ENCODE measurements at places on chromosomes 11 and 22.

DNA sequence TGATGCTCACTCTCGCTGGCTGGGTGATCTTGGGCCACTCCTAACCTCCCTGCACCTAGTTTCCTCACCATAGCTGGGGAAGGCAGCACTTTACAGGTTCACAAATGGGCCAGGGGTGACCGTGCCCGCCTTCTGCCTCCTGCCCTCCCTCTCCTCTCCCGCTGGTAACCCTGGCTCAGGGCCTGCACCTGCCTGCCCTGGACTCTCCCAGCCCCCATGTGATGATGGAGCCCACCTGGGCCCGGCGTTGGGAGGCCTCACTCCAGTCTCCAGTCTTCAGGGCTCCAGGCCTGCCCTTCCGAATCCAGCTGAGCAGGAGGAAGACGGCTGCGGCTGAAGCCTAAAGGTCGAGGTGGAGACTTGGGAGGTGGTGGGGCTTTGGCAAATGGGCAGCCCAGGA, 152.9 kb downstream of the CACNA1I start:
- no peak for DNase-seq

GRCh38 chr11:44470854-44471253, 94.6 kb upstream of the CD82 start:
- no peak for DNase-seq

DNA sequence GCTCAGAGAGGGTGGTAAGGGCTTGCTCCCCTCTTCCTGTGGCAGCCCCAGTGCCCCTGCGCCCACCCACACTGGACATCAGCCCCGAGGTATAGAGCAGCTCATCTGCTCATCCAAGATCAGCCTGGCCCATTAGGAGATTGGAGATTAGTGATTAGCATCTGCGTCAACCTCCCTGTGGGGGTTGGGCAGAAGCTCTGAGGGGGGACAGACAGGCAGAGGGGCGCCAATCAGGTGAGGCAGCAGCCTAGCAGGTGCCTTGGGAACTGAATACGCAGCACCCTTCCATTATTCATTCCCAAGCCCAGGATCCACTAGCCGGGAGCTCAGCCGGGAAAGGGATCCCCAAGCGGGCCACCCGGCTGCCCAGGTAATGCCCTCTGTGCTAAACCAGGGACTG, 11.0 kb downstream of the SMTN start:
- DNase-seq, result no peak

DNA sequence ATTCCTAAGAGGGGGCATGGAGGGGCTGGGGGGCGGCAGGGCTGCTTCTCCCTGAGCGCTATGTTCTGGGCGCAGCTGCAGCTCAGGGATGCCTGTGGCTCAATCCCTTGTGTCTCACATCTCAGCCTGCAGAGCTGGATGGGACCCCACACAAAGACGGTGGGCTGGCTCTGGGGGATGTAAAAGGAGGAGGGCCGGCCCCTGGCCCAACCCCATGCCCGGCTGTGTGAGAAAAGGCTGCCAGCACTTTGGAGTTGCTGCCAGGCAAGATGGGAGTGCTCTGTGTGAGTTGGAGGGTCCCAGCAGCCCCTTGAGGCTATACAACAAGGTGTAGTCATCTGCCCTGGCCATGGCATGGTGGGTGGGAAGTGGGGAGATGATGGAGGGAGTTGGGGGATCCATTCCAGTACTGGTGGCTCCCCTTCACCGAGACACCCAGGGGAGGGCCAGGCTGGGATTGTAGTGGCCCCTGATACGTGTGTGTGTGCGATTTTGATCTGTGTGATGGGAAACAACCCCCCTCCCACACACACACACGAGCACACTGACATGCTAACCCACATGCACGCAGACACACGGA, 1.3 kb upstream of the TBX10 start:
- no peak for DNase-seq

GRCh38 chr22:27554841-27555456, 246.6 kb downstream of the MN1 start:
- DNase-seq, result no peak

DNA sequence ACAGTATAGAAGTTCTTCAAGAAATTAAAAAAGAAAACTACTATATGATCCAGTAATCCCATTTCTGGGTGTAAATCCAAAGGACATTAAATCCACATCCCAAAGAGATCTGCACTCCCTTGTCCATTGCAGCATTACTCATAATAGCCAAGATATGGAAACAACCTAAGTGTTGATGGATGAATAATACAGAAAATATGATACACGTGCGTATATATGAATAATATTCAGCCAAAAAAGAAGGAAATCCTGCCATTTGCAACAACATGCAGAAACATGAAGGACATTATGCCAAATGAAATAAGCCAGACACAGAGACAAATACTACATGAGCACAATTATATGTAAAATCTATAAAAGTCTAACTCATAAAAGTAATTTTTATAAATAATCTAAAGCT, 306.3 kb upstream of the ANO3 start:
- no peak for DNase-seq

DNA sequence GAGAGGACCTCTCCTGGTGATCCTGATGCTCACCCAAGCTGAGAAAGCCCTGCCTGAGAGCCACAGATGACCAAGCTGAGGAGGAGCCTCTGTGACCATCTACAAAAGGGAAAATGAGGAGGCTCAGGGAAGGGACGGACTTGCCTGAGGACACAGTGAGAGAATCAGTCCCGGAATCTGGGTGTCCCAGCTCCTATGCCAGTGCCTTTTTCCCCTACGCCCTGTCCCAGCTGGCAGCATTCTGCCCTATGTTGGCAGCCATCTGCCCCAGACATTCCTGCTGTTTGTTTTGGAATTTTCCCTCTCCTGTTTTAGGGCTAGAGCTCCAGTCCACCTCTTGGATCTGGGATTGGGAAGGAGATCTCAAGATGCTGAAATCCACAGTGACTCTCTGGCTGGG, 54.6 kb downstream of the C11orf58 start:
- DNase-seq, result no peak

GRCh38 chr11:102325088-102325487, 7.8 kb downstream of the BIRC3 start:
- no peak for DNase-seq

DNA sequence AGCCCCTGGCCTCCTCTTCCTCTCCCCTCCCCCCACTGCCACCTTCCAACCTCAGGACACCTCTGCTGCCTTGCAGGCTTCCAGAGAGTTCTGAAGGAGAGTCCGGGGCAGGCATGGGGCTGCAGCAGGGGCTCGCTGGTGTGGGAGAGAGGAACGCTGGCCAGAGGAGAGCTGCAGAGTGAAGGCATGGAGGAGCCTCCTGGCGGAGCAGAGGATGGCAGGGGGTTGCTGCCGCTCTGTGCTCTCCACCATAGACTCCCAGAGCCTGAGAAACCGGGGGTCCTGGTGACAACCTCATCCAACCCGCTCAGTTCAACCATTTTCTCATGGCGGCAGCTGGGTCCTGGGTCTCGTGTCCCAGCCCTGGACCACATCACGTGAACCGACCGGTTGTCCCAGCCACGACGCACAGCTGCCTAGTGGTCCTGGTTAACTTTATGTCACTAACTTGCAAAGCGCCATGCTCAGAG, 17.5 kb downstream of the MRGPRG start:
- no peak for DNase-seq

DNA sequence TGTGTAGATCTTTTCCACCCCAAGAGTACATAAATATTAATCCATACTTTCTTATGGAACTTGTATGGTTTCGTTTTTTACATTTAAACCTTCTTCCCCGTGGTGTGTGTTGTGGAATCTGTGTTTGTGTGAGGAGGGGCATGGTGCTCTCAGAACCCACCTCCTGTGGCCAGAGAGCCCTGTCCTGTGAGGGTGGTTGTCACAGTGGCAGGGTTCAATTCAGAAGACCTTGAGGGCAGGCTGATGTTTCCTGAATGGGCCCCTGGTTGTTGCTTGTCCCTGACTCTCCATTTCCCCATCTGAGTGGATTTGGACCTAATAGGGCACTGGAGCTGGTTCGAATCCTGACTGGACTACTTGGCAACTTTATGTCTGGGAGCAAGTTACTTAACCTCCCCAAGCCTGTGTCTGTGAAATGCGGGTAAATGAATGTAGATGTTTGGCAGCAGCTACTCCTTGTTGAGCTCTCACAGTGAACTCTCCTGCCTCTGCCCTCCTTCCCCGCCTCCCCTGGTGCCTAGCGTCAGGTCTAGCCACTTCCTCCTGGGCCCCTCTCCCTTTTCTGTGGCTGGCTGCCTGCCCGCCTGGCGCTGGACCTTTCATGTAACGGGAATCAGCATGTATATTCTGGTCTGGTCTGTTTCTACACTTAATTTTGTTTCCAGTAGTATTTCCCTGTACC, 7.3 kb downstream of the NEAT1 start:
- DNase-seq, result peak; percentile 82

DNA sequence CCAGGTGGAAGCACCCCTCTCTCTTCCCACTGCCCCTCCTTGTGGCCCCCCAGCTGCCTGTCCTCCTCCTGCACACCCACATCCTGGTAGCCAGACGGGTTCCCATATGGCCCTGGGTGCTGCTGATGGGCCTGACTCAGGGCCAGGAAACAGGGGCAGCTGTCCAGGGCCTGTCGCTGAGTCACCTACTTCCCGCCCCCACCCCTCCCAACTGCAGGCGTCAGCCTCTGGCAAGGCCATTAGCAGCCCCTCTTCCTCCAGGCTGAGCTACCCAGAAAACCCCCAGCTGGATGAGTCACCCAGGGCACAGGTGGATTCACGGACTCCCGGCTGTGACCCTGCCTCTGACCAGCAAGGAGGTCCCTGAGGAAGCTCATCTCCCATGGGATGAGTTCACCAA, 6.9 kb upstream of the GAL start:
- DNase-seq, result peak; percentile 96

DNA sequence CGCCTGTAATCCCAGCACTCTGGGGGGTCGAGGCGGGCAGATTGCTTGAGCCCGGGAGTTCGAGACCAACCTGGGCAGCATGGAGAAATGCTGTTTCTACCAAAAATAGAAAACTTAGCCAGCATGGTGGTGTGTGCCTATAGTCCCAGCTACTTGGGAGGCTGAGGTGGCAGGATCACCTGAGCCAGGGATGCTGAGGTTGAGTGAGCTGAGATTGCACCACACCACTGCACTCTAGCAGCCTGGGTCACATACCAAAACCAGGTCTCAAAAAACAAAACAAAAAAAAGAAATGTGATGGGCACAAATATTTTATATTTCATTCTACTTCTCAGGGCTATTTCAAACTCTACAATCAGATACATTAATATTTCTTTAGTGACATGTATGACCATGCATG, 25.7 kb downstream of the TTC17 start:
- no peak for DNase-seq

DNA sequence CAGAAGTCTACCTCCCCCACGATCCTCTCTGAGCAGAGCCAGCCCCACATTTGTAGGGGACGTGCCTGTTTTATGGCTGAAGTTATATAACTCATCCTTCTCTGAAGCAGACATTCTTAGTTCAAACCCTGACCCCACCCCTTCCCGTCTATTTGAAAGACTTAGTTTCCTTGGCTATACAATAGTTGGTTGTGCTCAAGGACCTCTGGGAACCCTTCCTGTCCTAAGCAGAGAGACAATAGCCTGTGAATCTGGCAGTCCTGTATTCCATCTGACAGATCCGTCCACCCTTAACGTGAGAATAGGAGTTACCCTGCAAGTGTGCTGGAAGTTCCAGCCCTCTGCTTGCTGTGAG, 75.2 kb downstream of the MN1 start:
- no peak for DNase-seq

DNA sequence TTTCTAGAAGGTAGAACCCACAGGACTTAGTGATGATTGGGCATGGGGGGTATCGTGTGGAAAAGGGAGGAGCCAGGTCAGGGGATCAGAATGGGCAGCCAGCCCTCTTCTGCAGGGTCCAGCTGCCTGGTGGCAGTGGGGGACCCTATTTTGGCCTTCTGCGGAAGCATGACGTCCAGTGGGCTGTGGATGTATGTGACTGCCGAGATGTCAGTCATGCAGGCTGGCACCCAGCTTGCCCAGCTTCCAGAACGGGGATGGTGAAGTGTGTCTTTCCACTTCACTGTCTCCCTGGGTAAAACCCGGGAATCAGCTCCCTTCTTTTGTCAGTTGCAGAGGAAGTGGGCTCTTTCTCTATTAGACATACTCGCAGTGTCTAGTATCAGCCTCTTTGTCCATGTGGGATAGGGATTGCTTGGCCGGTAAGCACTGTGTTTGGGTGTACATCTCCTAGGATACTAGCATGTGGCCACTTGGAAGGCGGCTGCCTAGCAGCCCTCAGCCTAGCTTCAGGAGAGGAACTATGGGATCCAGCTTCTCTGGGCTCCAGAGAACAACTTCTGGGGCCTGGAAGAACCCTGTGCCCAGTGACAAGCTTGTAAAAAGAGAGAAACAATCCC, 51.4 kb downstream of the GRIK4 start:
- no peak for DNase-seq

DNA sequence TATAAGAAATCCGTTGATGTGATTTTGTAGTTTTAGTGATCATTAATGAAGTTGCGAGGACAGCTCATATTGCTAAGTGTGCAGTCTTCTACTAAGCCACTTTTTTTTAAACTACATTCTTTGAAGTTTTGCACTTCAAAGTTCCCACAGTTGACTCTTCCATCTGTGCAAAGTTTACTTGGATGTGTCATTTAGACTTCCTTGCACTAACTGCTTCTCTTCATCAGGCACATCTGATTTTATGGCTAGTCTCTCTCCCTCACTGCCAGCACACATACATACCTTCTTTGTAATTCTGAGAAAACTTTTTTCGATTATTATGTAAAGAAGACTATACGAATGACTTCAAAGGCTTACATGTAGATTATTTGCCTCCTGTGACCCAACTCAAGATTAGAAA, 250.0 kb downstream of the DYNC2H1 start:
- DNase-seq, result no peak
